ENCODE measurements at places on chromosomes 12 and 14.
A peak's percentile ranks its signal among the peaks of the same experiment; 100 is the strongest.

GRCh38 chr12:116196226-116196625 lies 81.3 kb downstream of the MED13L start:
- DNase-seq: no peak

DNA sequence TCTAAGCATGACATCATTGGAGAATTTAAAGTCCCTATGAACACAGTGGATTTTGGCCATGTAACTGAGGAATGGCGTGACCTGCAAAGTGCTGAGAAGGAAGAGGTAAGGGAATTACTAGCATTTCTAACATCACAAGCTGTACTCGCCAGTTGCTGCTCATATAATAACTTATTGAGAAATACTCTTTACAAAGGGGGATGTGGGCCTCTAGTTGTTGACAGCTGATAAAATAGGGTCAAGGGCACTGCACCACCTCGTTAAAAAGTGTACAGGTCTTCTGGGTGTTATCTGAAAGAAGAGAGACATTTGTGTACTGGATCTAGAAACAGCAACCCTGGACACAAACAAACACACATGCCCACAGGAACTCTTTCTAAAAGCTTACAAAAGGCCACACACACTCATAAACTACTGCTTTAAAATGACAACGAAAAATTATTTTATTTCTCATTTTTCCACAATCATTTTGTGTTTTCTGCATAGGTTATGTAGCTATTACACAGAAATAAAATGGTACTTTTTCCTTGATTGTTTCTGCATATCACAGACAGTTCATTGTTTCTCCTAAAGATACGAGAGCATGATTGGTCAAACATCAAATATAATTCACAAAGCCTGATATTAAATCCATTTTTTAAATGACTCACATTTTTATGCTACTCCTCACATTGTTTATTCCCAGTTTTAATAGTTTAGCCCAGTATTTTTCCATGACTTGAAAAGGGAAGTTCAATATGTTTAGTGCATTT lies 391.1 kb downstream of the PAWR start:
- DNase-seq: no peak

DNA sequence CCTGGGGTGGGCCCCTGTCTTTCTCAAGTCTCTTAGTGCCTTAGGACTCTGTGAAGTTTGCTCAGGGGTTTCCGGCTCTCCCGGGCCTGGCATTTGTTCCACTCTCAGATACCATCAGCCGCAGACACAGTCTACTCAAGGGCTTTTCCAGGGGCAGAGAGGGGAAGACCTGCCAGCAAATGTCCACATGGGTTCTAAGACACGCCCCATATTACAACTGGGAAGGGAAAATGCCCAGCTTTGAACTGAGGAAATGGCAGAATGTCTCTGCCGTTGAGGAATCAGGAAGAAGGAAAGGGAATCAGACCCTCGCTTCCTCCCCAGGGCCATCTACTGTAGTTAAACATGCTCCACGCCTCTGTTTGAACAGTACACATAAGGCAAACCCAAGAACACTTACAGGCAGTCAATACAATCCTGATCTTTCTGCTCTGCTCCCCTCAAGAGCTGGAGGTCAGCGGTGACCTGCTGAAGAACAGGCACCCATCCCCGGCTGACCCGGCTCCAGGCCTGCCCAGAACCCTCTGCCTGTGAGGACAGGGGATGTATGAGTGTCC lies 7.9 kb downstream of the CCDC85C start:
- DNase-seq: no peak

GRCh38 chr12:53045696-53046045 lies 4.2 kb upstream of the TNS2 start:
- no peak for DNase-seq

DNA sequence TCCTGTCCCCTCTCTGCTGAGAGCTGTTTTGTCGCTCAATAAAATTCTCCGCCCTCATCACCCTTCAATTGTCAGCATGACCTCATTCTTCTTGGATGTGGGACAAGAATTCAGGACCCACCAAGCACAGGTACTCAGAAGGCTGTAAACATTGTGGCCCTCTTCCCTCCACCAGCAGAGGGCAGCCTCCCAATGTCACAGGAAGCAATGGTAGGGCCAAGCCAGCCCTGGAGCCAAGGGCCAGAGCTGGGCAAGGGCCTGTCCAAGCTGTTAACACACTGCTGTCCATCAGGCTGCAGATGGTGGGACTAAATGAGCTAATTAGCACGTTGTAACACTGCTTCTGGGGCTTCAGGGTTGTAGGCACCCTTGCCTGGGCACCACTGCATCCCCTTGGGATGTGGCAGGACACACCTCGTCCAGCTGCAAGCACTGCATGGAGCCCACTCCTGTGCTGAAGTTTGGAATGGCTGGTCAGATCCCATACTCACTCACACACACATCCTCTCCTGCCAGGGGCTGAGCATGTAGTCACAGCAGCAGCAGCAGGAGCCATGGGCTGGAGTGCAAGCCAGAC lies 62.7 kb upstream of the HECTD1 start:
- DNase-seq: no peak

GRCh38 chr14:37203423-37203822 lies 5.7 kb downstream of the MIPOL1 start:
- DNase-seq: no peak

DNA sequence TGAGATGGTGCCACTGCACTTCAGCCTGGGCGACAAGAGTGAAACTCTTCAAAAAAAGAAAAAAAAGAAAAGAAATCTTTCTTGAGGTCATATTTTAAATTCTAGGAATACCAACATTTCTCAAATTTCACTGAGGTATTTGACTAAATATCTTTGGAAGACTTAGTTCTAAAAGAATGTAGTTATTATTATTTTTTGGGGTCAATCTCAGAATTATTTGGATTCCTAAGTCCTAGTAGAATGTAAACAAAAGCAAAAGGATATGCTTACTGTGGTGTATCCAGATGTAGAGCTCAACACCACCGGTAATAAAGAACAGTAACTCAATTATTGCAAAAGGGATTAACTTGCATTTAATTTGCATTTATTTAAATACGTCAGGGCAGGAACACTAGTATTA lies 25.0 kb downstream of the PRICKLE1 start:
- DNase-seq: no peak

GRCh38 chr12:32482226-32482625 lies 82.9 kb downstream of the FGD4 start:
- no peak for DNase-seq

- DNase-seq: no peak
Observed at GRCh38 chr14:95712398-95712797, 1.5 kb downstream of the TCL1A start.

GRCh38 chr12:105331805-105332251 lies 1.3 kb downstream of the C12orf75 start:
- DNase-seq: no peak

DNA sequence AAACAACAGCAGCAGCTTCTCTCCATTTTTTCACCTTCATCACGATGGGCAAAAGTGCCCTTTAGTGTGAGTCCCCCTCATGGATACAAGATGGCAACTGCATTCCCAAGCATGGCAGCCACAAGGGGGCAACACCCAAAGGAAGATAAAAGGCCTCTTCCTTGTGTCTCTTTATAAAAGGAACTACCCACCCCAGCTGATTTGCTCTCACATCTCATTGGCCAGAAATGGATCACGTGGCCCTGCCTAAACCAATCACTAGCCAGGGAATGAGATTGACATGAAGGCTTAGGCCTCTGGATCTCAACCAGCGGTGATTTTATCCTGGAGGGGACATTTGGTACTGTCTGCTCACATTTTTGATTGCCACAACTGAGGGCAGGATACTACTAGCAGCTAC lies 21.9 kb upstream of the IFT81 start:
- DNase-seq: no peak

DNA sequence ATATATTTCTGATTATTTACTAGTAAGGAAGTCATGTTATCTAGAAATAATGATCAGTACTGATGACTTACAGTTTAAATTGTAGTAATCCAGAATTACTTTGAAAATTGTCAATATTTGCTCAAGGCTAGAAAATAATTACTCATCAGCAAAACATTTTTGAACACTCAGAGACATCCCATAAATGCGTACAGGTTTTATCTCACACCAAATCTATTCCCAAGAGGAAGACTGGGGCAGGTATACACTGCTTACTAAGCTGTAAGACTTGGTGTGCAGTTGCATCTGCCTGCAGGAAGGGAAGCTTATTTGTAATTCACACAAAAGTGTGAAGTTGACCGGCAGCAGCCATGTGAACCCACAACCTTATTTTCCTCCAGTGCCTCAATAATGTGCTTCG lies 146.4 kb downstream of the CCER1 start:
- DNase-seq: no peak

DNA sequence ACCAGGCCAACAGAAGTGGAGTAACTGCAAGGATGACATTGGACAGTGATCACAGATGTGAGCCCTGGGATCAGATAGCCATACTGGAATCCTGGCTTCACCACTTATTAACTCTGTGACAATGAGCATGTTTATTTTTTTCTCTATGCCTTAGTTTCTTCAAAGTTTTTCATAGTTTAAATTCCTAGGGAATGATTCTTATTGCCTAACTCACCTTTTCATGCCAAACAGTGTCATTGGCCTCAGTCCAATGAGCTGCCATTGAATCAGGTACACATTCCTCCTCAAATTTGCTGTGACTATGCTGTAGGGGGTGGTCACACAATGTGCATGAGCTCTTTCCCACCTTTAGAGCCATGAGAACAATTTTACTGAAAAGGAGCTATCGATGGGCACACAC lies 342.3 kb downstream of the SYT1 start:
- DNase-seq: no peak

DNA sequence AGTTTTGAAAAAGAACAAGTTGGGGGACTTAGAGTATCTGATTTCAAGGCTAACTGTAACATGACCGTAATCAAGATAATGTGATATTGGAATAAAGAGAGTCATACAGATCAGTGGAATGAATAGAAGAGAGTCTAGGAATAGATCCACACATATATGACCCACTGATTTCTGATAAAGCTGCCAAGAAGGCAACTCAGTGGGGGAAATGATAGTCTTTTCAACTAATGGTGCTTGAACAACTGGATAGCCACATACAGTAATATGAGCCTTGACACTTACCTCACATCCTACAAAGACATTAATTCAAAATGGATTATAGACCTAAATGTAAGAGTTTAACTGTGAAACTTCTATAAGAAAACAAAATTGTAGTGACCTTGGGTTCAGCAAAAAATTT lies 3.8 kb downstream of the PRKCH start:
- no peak for DNase-seq

GRCh38 chr12:55017416-55017925 lies 2.3 kb upstream of the NEUROD4 start:
- DNase-seq: no peak

DNA sequence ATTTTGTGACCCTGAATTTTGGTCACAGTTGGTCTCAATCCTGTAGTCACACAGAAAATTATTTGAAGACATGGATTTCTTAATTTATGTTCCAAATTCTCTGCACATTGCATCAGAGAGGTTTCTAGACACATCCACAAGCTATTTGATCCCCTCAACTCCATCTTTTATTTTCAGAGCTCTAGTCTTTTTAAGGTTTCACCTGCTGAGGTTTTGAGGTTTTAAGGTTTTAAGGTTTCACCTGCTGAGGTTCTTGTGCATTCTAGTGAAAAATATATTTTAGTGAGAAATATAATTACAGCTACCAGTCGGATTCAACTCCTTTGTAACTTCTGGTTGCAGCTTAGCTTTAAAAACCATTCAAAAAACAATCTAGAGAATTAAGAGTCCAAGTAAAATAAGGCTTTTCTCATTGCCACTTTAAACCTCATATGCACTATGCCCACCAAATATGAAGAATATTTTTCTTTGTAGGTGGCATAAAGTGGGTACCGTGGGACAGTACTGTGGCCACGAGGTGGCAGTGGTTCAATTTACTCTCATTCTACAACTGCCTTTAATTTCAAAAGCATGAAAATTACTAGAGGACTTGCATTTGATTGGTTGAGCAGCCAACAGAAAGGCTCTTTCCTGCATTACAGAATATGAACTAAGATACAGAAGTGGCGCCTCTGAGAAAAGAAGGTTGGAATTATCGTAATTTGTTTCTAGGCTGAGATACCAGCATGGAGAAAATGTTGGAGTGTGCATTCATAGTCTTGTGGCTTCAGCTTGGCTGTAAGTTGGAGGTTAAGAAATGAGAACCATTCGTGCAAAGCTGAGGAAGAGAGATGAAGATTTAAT lies 366.5 kb upstream of the OR4E1 start:
- DNase-seq: peak; percentile 17

DNA sequence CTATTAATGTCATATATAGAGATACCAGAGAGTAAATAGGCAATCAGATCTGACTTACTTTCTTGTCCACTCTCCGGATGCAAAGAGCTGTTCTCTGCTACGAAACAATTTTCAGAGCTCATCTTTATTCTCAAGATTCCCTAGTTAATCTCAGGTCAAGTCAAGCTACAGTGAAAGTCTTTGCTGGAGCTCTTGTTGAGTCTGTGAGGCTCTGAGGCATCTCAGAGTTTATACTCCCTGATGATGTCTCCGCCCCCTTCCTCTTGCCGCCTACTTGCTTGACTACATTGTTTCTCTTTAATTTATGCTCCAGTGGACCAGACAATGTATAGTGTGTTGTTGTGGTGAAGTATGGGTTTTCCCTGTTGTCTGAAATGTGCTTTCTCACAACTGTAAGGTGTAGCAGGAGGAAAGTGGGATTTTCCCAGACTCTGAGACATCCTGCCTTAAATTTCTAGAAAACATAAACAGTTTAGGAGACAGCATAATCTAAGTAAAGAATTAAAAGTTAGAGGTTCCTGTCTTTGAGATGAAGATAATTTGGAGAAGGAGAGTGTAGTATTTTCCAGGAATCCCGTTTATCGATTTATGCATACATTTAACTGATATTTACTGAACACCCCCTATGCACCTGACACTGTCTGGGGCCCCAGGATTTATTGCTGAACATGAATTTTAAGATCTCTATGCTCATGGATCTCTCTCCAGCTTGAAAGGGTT lies at the start of gene CD69:
Gene CD69 (minus strand): TSS at position 203 of the 720 bp plus-strand sequence. CDS start 81 bp downstream, at position 122.
- DNase-seq: peak; percentile 85

DNA sequence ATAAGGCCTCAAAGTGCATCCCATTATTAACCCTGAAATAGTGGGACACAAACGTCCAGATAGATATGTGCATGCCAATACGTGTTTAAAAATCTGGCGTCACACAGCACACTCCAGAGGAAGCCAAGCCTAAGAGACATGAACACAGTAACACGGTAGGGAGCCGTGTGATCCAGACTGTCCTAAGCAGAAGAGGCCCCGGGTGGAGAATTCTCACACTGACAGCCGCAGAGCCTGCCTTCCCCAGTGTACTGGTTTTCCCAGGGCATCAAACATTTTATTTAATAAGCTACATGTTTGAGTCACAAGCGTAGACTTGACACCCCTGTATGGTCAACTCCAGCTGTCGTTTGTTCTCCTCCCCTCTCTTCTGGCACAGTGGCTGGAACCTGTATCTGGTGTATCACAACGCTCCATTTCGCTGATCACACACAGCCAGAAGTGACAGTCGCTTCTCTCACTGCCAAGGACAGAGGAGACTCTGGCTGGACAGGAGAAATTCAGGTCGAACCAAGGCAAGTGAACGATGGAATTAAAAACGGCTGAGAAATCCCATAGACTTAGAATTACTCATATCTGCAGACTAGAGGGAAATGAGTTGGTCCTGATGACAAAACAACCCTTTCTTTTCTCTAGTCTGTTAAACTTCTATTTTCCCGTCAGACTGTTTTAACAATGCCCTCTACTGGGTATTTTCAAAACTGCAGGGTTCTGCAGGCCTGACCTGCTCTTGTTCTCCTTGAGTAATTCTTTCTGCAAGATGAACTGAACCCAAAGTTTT lies 359.9 kb downstream of the RGS6 start:
- no peak for DNase-seq
